ENCODE measurements at places on chromosomes 2 and 18. TPM values are rescaled to one million over a fixed set of nuclear protein-coding genes. Genes with fewer than 3 reads are reported as not detected.

SDC1 gene
- total RNA-seq, result 0.36 TPM

TDRD15 gene
- total RNA-seq, result not detected

GAD1 gene
- 0.74 TPM for total RNA-seq

CD226 gene
- total RNA-seq, result 57.7 TPM

GKN1 gene
- not detected for total RNA-seq

TMEM17 gene
- total RNA-seq, result 0.24 TPM

DNA sequence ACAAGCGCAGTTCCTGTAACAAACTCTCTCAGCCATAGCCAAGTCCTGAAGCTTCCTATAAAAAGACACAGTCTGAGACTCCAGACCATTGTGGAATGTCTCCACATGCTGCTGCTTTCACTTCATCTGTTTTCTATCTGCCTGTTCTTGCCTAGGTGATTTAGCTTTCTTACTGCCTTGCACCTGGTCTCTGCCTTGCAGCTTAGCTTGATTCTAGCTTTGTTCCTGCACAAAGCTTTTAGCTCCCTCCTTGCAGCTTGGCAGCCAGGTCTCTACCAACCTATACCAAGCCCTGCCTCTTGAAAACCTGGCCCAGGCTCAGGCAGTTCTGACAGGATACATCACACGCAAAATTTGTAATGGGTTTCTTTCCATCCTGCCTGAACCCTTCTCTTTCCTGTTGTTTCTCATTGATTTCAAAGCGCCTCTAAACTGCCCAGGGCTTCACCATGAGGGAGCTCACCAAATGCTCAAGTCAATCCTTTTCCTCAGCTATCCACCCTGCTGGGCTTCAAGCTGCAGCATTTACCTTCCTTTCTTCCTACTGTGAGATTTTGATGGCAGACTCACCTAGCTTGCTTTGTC is 941.3 kb upstream of the NXPH2 start:
- H3K27ac ChIP-seq, result no peak overlapping the region
- no peak for DNase-seq
- no peaks in the 10 kb centered on the region for H3K27me3 ChIP-seq
- H3K36me3 ChIP-seq, result no peaks in the 10 kb centered on the region
- no peaks in the 10 kb centered on the region for H3K4me1 ChIP-seq

- no peak for DNase-seq
- H3K36me3 ChIP-seq, result no peaks in the 10 kb centered on the region
- H3K27me3 ChIP-seq, result no peaks in the 10 kb centered on the region
- H3K4me1 ChIP-seq, result no peaks in the 10 kb centered on the region
- H3K27ac ChIP-seq, result no peak overlapping the region
- H3K4me3 ChIP-seq, result no peak overlapping the region
Measured at GRCh38 chr2:20990442-20991430, 53.1 kb downstream of the APOB start.

DNA sequence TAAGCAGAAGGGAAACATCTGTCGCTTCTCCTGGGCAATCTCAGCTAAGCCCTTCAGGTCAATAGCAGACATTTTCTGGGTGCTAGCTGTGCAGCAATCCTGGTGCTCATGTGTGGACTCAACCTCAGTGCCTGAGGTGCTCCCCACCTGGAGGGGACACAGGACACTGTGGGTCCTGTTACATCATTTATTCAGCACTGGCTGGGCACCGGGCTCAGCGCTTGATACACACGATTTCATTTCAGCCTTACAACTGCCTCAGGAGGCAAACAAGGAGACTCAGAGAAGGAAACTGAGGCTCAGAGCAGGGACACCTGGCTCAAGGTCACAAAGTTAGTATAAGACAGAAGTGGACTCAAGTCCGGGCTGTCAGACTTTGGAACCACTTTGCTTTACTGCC is 46.7 kb downstream of the MARCO start:
- no peak overlapping the region for H3K27ac ChIP-seq
- DNase-seq, result no peak
- no peak overlapping the region for H3K4me3 ChIP-seq
- no peaks in the 10 kb centered on the region for H3K36me3 ChIP-seq
- peaks cover 7% of the 10 kb centered on the region for H3K4me1 ChIP-seq
- H3K27me3 ChIP-seq, result peaks cover 4% of the 10 kb centered on the region

- no peak overlapping the region for H3K4me3 ChIP-seq
- H3K27me3 ChIP-seq, result no peaks in the 10 kb centered on the region
- H3K4me1 ChIP-seq, result no peaks in the 10 kb centered on the region
- H3K27ac ChIP-seq, result no peak overlapping the region
- H3K36me3 ChIP-seq, result peaks cover 1% of the 10 kb centered on the region
Measured at GRCh38 chr2:55338268-55338667, 69.2 kb upstream of the MTIF2 start.

- H3K36me3 ChIP-seq, result no peaks in the 10 kb centered on the region
- H3K27me3 ChIP-seq, result no peaks in the 10 kb centered on the region
- no peak for DNase-seq
- no peak overlapping the region for H3K4me3 ChIP-seq
Measured at GRCh38 chr2:228628682-228629081, 447.2 kb upstream of the SPHKAP start.

DNA sequence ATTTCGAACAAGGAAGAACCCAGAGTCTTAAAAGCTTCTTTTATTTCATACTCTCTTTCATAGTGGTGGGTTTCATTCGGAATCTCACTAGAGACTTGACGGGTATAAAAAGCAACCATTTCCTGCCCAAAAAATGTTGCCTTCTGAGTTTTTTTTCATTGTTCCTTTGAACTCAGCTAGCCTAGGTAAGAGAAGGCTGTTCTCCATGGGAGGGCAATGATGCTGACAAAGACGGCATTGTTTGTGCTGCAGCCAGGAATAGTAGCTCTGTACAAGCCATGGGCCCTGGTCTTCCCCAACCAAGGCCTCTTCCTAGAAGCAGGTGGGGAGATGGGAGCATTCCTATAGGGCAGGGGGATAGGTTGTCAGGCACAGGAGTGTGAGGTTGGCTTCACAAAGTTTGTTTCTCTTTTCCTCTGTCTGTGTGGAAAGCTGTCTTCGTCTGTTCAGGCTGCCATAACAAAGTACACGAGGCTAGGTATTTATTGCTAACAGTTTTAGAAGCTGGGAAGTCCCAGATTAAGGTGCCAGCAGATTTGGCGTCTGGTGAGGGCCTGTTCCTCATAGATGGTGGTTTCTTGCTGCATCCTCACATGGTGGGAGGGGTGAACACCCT is 405.1 kb downstream of the NBAS start:
- H3K27me3 ChIP-seq, result peaks cover 4% of the 10 kb centered on the region
- no peak for DNase-seq
- peaks cover 19% of the 10 kb centered on the region for H3K4me1 ChIP-seq
- H3K27ac ChIP-seq, result no peak overlapping the region
- H3K36me3 ChIP-seq, result no peaks in the 10 kb centered on the region

- no peaks in the 10 kb centered on the region for H3K36me3 ChIP-seq
- H3K4me1 ChIP-seq, result no peaks in the 10 kb centered on the region
- DNase-seq, result no peak
- peaks cover 2% of the 10 kb centered on the region for H3K27me3 ChIP-seq
Measured at GRCh38 chr18:22694954-22695353, 238.2 kb upstream of the RBBP8 start.

DNA sequence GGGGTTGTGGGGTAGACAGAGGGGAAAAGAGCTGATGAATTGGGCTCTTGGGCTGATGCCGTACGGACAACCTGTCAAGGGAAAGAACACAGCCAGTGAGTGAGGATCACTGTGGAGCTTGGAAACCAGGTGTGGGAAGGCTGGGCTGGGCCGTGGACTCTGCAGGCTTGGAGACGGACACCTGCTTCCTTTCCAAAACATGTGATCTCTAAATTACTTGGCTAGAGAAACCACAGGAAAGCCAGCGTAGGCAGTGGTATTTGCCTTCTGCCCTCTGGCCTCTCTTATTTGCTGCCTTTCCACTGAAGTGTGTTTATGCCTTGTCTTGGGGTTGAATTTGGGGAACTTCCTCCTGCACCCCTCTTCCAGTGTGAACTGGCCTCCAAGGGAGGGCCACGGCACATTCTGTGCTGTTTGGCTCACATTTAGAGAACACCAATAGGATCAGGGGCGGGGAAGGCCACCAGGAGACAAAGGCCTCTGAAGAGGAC is 267.7 kb downstream of the PRKCE start:
- H3K27ac ChIP-seq, result no peak overlapping the region
- H3K27me3 ChIP-seq, result no peaks in the 10 kb centered on the region
- no peaks in the 10 kb centered on the region for H3K36me3 ChIP-seq
- no peak for DNase-seq

GRCh38 chr2:168210216-168210894 is 37.0 kb downstream of the STK39 start:
- no peak for DNase-seq
- H3K27me3 ChIP-seq, result no peaks in the 10 kb centered on the region
- H3K36me3 ChIP-seq, result peaks cover 30% of the 10 kb centered on the region
- H3K4me3 ChIP-seq, result no peak overlapping the region
- peak overlapping the region; percentile 19 for H3K27ac ChIP-seq

DNA sequence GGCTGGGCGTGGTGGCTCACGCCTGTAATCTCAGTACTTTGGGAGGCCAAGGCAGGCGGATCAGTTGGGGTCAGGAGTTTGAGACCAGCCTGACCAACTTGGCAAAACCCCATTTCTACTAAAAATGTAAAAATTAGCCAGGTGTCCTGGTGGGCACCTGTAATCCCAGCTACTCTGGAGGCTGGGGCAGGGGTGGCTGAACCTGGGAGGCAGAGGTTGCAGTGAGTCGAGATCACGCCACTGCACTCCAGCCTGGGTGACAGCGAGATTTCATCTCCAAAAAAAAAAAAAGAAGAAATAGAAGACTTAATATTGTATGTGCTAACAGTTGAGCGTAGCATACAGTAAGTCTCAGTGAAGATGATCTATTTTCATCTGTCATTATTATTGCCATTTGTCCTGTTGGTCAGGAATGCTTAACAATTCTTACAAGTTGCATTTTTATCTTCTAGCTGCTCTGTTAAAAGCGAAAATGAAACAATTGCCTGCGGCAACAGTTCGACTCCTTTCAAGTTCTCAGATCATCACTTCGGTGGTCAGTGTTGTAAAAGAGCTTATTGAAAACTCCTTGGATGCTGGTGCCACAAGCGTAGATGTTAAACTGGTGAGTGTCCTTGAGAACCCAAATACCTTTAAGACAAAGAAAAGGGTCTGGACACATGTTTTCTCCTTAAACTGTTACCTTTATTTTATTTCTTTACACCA is 7.2 kb downstream of the PMS1 start:
- H3K27me3 ChIP-seq, result no peaks in the 10 kb centered on the region
- DNase-seq, result no peak
- H3K4me1 ChIP-seq, result peaks cover 16% of the 10 kb centered on the region

GRCh38 chr2:95282458-95282857 is 8.2 kb downstream of the PROM2 start:
- no peaks in the 10 kb centered on the region for H3K4me1 ChIP-seq
- H3K27me3 ChIP-seq, result no peaks in the 10 kb centered on the region
- DNase-seq, result no peak
- no peak overlapping the region for H3K4me3 ChIP-seq
- no peak overlapping the region for H3K27ac ChIP-seq
- H3K36me3 ChIP-seq, result no peaks in the 10 kb centered on the region

DNA sequence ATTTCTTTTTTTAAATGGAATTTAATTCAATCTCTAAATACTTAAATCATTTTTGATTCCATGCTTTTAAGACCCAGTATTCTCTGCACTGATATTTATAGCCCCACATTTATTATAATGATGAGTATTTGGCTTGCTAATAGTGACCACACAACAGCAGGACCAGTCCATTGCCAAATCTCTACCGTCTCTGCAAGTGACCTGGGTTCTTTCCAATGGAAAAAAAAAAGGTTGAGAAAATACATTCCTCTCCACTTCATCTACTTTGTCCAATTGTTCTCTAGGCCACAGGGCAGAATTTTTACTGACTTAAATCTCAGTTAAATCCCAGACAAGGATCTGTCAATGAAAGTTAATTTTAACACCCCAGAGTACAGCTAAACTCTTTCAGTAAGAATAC is 20.5 kb downstream of the GRB14 start:
- no peak overlapping the region for H3K27ac ChIP-seq
- no peaks in the 10 kb centered on the region for H3K36me3 ChIP-seq
- no peak overlapping the region for H3K4me3 ChIP-seq
- DNase-seq, result no peak
- H3K27me3 ChIP-seq, result peaks cover 6% of the 10 kb centered on the region
- no peaks in the 10 kb centered on the region for H3K4me1 ChIP-seq

DNA sequence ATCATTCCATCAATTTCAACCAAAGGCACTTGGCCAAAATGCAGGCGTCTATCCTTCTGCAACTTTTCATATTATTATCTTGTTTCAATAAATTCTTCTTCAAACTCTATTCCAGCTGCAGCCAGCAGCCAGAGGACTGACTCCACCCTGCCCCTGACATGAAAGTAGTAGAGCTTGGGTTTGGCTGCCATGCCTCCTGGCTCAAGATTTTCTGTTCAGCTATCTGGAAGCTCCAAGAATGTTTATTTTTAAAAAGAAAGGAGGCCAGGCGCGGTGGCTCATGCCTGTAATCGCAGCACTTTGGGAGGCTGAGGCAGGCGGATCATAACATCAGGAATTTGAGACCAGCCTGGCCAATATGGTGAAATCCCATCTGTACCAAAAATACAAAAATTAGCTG is 4.9 kb downstream of the DNAH7 start:
- peaks cover 8% of the 10 kb centered on the region for H3K27me3 ChIP-seq
- no peak overlapping the region for H3K4me3 ChIP-seq
- no peak for DNase-seq
- H3K4me1 ChIP-seq, result peaks cover 6% of the 10 kb centered on the region
- no peaks in the 10 kb centered on the region for H3K36me3 ChIP-seq
- no peak overlapping the region for H3K27ac ChIP-seq

GRCh38 chr2:109382951-109383350 is 230.8 kb downstream of the SEPTIN10 start:
- no peaks in the 10 kb centered on the region for H3K27me3 ChIP-seq
- no peak overlapping the region for H3K27ac ChIP-seq
- H3K4me1 ChIP-seq, result no peaks in the 10 kb centered on the region
- no peak for DNase-seq
